Stimulated activated CD4-positive, alpha-beta T cell treated with anti-CD3 and anti-CD28 coated beads, Interleukin-2, amount 100 ng/mL, for 4 hours (primary cell): ENCODE measurements at places on chromosomes 16 and 17.

GRCh38 chr16:9980981-9981380 is 201.2 kb downstream of the GRIN2A start:
- no peak for DNase-seq

DNA sequence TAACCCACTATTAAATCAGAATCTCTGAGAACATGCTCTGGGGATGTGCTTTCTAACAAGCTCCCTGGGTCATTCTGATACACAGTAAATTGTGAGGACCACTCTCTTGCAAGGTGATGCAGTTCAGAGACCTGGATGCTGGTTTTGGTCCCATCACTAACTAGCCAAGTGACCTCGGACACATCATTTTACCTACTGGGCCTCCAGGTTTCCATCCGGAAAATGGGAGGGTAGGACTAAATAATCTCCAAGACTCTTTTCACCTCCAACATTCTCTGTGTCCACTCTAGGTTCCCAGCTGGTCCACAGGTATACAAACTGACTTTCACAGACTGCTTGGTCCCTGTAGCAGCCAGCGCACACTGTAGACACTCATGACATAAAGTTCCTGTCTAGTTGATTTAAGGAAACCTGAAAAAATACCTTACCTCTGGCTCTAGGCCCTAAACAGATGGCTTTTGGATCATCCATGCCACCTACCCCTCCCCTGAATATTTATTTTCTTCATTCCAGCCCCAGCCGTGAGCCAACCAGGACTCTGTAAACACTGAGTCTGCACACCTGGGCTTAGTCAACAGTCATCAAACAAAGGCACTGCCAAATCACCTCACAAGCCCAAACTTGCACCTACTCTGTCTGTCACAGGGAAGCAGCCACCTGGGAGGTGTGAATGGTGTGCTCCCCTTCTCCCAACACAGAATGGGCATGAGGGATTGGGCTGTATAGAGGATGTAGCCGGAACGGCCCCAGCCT is 51.3 kb upstream of the MRPS23 start:
- no peak for DNase-seq

- no peak for DNase-seq
These were observed 9.3 kb downstream of the JUP start for GRCh38 chr17:41777157-41777573.

GRCh38 chr17:29836643-29837042 is 93.4 kb downstream of the SSH2 start:
- DNase-seq = no peak

DNA sequence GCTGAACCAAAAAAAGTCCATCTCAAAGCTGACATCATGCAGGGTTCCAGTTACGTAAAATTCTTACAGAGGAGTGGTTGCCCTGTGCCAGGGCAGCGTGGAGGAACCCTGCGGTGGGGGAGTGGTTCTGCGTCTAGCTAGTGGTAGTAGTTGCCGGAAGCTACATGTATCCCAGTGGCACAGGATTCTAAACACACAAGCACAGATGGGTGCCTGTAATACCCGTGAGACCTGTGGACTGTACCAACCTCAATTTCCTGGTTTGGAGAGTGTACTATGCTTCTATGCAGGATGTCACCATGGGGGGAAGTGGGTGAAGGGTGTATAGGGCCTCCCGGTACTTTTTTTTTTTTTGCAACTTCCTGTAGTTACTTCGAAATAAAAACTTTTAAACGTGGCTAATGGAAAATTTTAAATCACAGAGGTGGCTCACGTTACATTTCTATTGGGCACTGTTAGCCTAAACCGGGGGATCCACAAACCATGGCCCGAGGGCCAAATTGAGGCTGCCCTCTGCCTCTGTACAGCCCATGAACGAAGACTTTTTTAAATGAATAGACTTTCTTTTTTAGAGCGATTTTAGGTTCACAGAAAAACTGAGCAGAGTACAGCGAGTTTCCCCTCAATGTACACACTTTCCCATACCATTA is 38.5 kb downstream of the TBC1D16 start:
- DNase-seq = peak; percentile 50

GRCh38 chr16:16021988-16022682 is 72.7 kb downstream of the ABCC1 start:
- no peak for DNase-seq

DNA sequence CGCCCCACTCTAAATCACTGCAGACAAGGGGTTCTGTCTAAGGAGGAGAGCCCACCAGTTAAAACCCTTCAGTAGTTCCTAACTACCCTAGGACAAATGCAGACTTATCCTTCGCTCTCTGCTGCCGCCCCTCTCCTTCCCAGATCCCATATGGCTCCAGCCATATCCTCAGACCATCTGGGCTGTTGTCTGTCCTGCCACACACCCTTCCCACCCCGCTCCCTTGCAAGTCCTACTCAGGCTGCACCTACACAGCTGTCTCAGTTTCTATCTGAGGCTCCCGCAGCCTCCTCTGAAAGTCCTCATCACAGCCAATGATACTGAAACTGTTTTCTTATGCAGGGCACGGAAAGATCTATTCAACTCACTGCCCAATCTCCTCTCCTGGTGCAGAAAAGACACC is 720 bp upstream of the BCKDK start:
- no peak for DNase-seq

- no peak for DNase-seq
These were observed 59.6 kb downstream of the ZZEF1 start for GRCh38 chr17:4083187-4083586.

DNA sequence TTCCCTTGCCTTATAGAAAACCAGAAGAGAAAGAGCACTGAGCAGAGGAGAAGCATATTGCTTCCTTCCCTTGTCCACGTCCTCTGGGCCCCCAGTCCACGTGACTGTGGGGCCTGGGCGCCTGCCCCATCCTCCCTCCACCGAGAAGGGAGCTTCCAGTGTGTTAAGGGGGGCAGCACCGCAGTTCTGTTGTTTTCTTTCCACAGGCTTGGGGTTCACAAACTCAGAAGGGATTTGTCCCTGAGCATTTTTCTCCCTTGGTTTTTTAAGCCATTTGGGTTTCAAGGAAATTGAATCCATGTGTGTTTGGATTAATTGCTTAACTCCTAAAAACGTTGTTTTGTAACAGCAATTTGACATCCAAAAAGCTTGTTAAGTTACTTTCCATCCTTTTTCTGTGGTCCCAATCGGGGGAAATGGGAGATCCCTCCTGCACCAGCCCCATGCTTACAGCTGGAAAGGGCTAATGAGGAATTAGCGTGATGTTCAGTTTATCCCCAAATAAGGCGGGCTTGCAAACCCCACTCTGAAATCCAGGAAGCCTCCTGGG is 347.5 kb upstream of the TNRC6C start:
- DNase-seq = no peak

DNA sequence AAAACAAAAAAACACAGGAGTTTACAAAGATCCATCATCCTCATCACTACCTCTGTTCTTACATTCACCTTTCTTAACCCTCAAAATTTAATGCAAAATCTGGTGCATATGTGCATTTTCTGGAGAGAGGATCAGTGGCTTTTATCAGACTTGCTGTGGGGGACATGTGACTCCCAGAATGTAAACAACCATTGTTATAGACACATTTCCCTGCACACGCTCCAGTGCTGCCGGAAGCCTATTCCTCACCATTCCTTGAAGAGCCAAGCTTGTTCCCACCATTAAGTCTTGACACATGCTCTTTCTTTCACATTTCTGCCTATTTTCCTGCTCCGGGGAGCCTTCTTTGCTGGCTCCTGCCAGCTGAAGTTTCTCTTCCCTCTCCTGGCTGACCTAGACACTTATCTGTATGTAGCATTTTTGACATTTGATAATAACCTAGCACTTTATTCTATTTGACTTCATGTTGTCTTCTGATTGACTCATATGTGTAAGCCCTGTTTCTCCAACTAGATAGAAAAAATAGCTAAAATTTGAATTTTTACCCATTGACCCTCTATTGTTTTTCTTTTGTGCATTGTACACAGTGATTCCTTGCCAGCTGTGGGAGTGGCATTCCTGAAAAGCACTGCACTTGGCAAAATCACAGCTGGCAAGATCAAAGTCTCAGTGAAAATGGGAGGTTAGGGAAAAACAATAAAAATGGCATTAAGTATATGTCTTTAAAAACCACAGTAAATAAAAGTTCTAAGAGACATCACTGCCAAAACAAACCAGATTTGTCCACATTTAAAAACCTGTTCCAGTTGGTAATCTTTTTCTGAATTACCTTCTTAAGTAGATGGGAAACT is 76.8 kb upstream of the CIBAR2 start:
- DNase-seq = no peak

DNA sequence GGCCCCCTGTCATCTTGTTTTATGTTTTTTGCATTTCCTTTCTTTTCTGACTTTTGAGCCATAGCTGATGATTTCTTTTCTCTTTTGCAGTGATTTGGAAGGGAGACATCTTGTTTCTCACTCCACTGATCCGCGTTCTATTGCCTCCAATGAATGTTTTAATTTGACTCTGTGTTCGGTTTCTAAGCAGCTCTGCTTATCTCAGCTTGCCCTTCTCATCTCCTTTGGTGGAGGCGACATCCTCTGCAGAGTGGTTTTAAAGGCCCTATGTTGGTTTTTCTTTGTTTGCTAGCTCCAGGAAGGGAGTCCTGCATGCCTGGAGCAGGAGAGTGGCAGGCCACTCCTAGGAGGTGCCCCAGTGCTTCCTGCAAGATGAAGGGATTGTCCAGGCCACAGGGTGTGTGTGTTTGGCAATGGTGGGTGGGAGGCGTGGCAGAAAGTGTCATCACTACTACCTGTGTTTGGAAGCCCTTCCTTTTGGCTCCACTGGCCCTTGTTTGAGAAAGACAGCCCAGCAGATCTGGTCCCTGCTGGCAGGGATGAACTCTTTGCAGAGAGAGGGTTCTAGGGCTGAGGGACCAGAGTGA is 13.6 kb downstream of the SMPD3 start:
- no peak for DNase-seq

- no peak for DNase-seq
These were observed 1.8 kb upstream of the CXCL16 start for GRCh38 chr17:4741544-4741943.

DNA sequence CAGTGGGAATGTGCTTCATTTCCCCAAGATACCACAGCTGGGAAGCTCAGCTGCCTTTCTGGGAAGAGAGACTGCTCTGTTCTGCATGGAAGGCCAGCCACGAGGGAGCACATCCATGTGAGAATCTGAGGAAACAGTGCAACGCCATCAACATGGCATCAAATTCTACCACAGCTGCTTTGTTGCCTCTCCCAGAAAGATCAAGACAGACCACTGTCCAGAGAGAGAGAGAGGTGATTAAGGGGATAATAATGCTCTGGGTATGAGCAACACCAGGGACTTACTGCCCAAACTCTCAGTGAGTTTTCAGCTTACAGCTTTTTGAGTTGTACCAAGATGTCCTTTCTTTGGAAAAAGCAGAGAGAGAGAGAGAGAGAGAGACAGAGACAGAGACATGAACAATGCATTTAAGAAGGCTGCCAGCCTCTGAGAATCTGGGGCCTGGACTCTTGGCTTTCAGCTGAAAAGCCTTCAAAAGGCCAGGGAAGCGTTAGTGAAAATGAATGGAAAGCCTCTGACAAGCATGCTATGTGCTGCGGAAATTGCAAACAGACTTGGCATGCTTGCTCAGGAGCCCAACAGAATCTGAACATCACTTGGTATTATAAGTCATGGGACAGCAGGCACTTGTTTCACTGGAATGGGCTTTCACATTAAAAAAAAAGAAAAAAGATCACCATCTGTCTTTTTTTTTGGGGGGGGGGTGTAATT is 223.1 kb downstream of the MAP2K6 start:
- DNase-seq = no peak

GRCh38 chr17:1315891-1316403 is 36.5 kb downstream of the TRARG1 start:
- no peak for DNase-seq

DNA sequence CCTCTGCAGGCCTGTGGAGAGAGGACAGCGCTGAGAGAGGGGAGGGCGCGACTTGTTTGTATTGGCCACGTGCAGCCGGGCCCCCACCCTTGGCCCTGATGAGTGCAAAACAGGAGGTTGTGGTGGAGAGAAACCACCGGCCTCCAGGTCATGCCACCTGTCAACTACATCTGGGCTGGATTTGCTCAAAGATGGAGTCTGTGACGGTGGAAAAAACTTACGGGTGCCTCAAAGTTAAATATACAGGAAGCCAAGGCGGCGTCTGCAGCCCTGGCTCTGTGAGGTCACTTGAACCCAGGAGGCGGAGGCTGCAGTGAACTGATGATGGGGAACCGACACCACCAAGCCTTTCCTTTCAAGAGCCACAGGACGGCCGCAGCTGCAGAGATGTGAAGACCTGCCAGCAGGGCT is 15.7 kb downstream of the C16orf74 start:
- no peak for DNase-seq

DNA sequence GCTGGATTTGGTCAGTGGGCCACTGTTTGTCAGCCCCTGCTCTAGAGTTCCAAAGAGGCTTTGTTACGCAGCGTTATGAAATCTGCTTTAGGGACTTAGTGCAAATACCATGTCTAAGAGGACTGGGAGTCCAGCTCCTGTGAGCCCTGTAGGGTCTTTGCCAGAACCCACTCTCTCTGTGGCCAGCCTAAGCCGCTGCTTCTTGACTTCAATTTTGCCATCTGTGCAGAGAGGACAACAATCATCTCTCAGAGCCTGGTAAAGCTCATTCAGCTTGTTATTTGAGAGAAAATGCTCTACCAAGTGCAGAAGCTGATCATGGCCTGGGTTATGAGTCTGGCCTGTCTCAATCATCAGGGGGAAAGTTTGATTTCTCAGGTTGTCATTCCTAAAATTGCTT is 17.9 kb downstream of the CA10 start:
- no peak for DNase-seq

GRCh38 chr17:10036511-10037061 is 131.5 kb upstream of the RCVRN start:
- no peak for DNase-seq

DNA sequence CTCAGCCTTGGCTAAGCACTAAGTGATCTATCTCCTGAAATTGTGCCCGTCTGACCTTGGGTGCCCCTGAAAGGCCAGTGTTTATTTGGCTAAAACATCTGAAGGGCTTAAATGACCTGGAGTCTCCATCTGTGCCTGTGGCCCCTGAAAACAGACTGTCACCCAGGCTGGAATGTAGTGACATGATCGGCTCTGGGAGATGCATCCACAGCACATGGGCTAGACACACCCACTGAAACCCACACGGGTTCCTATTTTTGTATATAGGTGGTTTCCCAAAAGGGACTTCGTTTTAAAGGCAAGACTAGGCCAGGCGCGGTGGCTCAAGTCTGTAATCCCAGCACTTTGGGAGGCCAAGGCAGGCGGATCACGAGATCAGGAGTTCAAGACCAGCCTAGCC is 13.5 kb downstream of the CEP295NL start:
- DNase-seq = peak; percentile 5

- peak; percentile 46 for DNase-seq
These were observed 512 bp downstream of the AKAP1 start for GRCh38 chr17:57085448-57086068.

- DNase-seq = no peak
These were observed 88.4 kb upstream of the CIBAR2 start for GRCh38 chr16:85200471-85201278.

- DNase-seq = peak; percentile 71
These were observed 1.4 kb upstream of the TOB1 start for GRCh38 chr17:50867363-50868139.

DNA sequence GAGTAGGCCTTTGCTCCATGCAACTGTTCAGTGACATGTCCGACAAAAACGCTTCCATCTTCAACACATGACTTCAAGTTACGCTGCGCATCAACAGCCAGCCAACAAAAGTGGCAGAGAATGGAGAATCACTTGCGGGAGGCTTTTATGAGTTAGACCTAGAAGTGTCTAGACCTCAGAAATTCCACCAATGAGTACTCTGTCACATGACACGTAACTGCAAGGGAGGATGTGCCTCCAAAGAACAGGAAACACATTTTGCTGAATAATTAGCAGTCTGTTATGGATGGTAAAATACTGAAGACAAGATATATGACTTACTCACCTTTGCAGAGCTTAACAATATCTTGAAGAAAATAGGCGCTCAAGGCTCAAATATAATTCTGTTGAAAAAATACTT is 62.1 kb downstream of the MYO1D start:
- DNase-seq = no peak
